Cardiac fibroblast (primary cell): ENCODE measurements at places on chromosomes 5 and 9.
A peak's percentile ranks its signal among the peaks of the same experiment; 100 is the strongest.

DNA sequence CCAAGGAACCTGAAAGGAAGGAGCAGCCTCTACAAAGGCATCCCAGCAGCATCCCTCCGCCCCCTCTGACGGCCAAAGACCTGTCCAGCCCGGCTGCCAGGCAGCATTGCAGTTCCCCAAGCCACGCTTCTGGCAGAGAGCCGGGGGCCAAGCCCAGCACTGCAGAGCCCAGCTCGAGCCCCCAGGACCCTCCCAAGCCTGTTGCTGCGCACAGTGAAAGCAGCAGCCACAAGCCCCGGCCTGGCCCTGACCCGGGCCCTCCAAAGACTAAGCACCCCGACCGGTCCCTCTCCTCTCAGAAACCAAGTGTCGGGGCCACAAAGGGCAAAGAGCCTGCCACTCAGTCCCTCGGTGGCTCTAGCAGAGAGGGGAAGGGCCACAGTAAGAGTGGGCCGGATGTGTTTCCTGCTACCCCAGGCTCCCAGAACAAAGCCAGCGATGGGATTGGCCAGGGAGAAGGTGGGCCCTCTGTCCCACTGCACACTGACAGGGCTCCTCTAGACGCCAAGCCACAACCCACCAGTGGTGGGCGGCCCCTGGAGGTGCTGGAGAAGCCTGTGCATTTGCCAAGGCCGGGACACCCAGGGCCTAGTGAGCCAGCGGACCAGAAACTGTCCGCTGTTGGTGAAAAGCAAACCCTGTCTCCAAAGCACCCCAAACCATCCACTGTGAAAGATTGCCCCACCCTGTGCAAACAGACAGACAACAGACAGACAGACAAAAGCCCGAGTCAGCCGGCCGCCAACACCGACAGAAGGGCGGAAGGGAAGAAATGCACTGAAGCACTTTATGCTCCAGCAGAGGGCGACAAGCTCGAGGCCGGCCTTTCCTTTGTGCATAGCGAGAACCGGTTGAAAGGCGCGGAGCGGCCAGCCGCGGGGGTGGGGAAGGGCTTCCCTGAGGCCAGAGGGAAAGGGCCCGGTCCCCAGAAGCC is 30.8 kb downstream of the CD180 start:
- DNase-seq = peak; percentile 87

DNA sequence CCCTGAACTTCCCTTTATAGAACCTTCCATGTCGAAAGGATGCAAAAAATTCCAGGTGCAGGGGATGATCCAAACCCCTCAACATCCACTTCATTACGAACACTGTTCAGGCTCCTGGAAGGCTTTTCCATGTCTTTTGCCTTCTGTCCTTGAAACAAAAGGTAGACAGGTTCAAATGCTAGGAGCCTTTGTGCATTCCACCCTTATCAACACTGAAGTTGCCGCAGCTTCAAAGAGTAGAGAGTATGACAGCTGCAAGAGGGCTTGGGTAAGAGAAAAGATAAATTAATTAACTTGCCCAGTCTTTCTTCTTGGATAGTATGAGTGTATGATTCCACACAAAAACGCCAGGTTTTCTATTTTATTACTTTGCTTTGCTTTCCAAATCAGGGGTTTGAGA is 269.1 kb upstream of the MSX2 start:
- DNase-seq = no peak

DNA sequence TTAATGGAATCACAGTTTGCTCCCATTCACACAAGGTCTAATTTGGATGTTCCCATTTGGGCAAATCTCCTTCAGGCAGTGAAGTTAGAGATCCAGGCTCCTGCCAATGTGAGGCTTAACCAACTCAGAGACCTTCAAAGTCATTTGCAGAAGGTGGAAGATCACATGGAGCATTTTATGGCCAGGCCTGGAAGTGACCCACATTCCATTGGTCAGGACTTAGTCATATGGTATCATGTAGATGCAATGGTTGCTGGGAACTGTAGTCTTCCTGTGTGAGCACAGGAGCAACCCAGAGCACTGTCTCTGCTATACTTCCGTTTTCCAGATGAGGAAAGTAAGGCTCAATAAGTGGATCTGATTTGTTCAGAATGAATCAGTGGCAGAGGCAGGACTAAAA is 292.7 kb upstream of the SMARCA2 start:
- no peak for DNase-seq

- no peak for DNase-seq
Measured at GRCh38 chr9:99244344-99245260, 22.5 kb downstream of the SEC61B start.

- peak; percentile 73 for DNase-seq
Measured at GRCh38 chr5:115402822-115403577, 106.5 kb upstream of the CCDC112 start.

- no peak for DNase-seq
Measured at GRCh38 chr5:12133520-12133919, 229.3 kb upstream of the CTNND2 start.

- DNase-seq = peak; percentile 58
Measured at GRCh38 chr9:8895861-8896224, 1096.3 kb upstream of the DMAC1 start.

- peak; percentile 71 for DNase-seq
Measured at GRCh38 chr5:66860199-66860975, 264.2 kb downstream of the MAST4 start.

DNA sequence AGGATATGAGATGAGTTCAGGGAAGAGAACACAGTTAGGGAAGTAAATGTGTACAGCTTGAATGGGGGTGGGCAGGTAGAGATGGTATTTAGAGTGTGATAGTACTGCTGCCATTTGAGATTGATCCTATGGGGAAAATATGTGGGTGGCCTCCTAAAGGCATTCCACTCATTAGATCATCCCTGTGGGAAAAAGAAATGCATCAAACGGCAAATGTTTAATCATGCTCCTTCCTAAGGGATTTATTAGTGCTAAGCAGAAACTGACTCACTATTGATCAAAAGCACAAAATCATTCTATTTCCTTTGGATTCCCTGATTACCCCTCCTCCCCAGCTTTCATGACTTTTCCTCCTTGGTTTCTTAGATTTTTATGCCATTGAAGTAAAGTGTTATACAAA is 36.4 kb upstream of the SMC5 start:
- DNase-seq = no peak

- DNase-seq = no peak
Measured at GRCh38 chr9:69134412-69134811, 39.7 kb upstream of the TJP2 start.

DNA sequence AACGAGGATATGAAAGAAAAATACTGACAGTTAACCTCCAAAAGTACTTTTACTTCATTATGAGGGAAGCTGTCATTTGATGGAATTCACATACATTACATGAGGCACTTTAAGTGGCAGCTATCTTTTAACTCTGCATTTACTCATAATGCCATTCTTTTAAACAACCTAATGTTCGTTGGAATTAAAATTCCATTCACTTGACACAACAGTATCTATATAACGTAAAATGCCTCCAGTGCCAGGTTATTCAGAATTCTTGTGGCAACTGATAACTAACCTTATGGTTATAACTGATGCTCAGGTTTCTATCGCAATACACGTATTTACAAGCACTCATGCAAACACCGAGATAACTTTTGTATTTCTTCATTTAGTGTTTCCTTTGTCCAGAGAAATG is 376.9 kb upstream of the GRAMD2B start:
- peak; percentile 21 for DNase-seq

GRCh38 chr9:137294091-137294680 is 7.9 kb downstream of the NRARP start:
- DNase-seq = peak; percentile 78

DNA sequence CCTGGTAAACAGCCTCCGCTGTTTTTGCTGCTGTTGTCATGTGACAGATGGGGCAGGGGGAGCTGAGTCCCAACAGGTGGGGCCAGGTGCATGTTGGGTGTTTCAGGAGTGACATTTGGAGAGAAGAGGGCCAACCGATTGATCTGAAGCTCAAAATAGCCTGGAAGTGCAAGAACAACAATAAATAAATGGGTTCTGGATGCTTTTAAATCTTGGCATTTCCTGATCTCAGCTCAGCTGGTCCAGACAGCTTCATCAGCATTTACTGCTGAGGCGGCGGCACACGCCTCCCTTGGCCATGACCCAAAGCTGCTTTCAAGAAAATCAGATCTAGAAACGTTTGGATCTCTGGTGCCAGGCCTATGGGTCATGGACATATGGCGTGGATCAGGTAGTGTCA is 70.5 kb downstream of the PPARGC1B start:
- DNase-seq = no peak

DNA sequence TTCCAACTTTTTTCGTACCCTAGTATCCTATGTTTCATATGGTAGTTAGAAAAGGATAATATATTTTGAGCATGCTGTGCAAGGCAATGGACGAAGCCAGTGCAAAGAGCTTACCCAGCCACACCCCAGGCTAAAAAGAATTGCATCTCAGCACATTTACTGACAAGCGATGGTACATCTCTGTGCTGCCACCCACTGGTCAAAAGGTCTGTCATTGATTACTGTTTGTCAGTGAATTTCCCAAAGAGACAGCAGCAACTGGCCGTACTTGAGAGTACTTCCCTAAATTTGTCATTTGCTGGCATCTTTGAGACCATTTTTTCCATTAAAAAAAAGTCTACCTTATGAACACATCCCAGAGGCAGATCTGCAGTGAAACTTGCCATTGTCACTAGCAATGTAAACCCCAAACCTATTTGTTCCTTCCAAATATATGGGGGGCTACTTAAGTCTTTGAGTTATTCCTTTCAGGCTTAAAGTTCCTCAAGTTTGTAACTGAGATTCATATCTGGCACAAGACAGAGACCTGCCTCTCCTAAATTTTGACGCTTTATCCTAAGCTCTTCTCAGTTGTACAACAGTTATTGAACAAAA is 184.3 kb downstream of the CTNND2 start:
- no peak for DNase-seq

DNA sequence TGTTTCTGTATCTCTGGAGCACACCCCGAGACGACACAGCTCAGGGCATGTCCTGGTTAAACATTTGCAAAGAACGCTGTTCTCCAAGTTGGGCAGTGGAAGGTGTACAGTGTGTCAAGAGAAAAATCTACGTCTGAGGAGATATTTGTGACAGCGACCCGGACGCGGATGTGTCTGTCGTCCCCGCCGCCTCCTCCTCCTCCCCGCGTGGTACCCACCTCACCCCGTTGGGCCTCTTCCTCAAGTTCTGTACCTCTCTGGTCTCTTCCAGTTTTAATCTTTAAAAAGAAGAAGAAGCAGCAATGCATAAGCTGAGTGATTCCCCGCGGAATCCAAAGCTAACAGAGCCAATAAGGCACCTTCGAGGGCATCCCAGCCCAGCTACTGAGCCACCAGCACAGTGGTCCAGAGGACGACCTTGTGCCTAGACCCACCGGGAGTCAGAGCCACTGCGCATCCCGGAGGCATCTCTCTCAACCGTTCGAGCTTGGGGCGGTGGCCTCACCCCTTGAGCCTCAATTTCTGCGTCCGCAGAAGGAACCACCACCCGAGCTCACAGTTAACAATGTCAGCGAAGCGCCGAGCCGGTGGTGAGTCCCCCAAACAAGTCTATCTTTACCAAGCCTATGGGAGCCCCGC is 467 bp downstream of the C9orf78 start:
- DNase-seq = no peak

- no peak for DNase-seq
Measured at GRCh38 chr9:38094165-38094564, 25.1 kb upstream of the SHB start.

- no peak for DNase-seq
Measured at GRCh38 chr5:133425222-133425621, 187.1 kb downstream of the FSTL4 start.

- peak; percentile 95 for DNase-seq
Measured at GRCh38 chr9:110050925-110051355, 157.0 kb downstream of the C9orf152 start.

DNA sequence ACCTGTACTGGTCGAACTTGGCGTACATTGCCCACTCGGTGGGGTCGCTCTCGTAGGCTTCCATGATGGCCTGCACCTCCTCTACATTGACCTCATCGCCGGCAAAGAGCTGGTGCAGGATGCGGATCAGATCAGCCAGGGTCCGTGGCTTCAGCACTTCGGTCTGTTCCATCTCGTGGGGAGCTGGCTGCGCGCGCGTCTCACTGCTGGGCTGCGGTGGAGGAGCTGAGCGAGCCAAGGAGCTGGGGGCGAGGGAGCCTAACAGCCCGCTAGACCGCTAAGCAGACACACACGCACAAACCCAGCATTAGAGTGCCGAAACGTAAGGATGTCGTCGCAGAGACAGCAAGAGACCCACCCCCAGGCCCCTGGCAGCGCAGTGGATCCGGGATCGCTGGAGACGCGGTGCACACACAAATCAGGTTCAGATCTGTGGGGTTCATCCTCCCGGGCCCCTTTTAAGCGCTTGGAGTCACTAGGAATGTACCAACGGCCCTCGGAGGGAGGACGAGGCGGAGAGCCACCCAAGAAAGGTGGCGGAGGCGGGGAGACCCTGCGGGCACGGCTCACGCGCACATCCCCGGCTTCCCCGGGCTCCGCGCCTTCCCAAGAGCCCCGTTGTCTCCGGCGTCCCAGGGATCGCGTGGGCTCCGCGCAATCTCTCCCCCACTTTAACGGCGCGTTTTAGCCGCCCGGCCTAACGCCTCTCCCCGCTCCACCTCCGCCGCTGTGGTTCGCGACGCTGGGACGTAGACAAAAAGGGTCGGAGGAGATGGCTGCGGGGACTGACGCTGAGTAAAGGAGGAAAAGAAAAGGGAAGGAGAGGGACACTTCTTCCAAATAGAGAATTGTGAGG is at the start of gene CDO1:
TSS of gene CDO1 (minus strand) at position 434 of the 856 bp plus-strand sequence. CDS start at position 172, 262 bp downstream.
- DNase-seq = peak; percentile 46

DNA sequence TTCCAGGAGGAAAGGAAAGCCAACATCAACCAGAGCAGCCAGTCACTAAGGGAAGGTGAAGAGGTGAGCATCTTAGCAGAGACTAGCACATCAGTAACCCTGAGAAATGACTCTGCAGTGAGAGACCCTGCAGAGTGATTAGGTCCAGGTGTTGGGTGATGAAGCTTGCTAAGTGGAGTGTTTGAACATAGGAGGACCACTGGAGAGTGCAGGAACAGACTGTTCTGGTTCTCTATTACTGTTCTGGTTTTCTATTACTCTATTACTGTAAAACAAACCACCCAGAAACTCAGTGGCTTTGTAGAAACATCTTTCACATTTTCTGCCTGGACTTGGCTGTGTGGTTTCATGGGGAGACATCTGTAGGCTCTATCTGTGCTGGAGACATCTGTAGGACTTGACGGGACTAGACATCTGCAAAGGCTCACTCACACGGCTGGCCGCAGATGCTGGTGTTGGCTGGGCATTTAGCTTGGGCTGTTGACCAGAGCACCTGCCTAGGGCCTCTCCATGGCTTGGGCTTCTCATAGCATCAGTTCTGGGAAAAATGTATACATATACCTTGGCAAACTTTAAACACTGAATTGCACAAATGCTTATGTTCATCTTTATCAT is 33.4 kb upstream of the SPATA31E1 start:
- no peak for DNase-seq

DNA sequence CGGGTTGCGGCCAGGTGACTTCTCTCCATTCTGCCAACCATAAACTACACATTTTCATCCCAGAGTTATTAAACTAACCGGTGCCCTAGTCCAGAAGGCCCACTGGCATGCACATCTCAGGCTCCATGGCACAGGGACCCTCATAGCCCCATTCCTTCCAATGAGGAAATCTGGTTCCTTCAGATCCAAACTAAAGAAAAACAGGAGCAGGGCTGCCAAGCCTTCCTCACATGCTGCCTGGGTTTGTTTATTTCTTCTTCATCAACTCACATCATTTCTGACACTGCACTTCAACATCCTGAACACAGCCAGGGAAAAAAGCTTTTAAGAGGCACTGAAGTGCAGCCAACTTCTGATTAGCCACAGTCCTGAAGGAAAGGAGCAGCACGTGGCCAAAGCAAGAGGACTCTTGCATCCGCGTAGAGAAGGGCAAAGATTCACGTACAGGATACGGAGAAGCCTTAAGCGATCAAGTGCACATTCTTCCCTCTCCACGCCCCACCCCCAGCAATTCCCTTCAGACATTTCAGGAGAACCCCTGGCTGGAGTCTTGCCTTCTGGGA is 22.5 kb downstream of the LHFPL2 start:
- no peak for DNase-seq
